ENCODE measurements at places on chromosomes 1 and 21.

GRCh38 chr21:37219761-37220432 lies 47.2 kb downstream of the VPS26C start:
- no peak for DNase-seq

- no peak for DNase-seq
Observed at GRCh38 chr1:242827538-242827937, 303.0 kb upstream of the PLD5 start.

DNA sequence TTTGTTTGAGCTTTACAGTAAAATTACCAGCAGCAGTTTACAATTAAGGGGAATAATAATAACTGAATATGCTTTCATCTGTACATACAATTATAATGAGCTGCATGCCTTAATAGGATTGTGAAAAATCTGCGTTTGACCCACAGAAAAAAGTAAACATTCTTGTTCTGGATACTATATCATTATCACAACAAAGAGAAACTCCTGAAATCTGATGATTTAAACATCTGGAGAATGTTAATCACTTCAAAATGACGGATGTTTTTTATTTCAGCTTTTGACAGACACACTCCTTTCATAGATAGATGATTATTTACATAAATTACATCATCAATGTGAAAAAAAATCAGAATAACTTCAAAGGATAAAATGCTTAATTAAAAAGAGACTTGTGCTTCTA lies 58.5 kb downstream of the TYW3 start:
- DNase-seq = no peak

DNA sequence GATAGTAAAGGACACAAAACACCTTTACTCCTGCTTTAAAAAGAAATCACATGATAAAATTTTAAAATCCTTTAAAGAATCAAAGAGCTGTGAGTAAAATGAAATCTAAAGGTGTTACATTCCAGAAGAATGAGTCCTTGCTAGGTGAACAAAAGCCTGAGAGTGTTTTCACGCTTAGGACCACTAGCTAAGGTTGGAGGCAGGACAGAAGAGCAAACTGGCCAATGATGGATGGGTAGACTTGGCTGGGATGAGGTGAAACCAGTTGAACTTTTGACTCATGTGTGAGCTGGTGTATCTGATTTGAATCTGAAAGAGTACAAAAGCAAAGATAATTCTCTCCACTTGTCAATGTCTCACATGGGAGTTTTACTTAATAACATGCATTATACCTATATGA lies 35.1 kb downstream of the CATSPERE start:
- no peak for DNase-seq

- DNase-seq = no peak
Observed at GRCh38 chr1:221979444-221980032, 237.6 kb upstream of the DUSP10 start.

GRCh38 chr1:203462878-203463277 lies 12.7 kb upstream of the PRELP start:
- DNase-seq = no peak

- no peak for DNase-seq
Observed at GRCh38 chr1:54465351-54465811, 59.2 kb upstream of the SSBP3 start.
